Left renal cortex interstitium (tissue), 4 donors: ENCODE measurements at places on chromosomes 7 and 10. TPM values are rescaled to one million over a fixed set of nuclear protein-coding genes. Genes with fewer than 3 reads are reported as not detected.

- no peak for DNase-seq
These were observed 98.9 kb downstream of the KMT2C start for GRCh38 chr7:152336754-152337368.

- no peak for DNase-seq
These were observed 192.6 kb downstream of the CFTR start for GRCh38 chr7:117672453-117672852.

GRCh38 chr10:34049887-34050286, 715.4 kb upstream of the NRP1 start:
- no peak for DNase-seq

DNA sequence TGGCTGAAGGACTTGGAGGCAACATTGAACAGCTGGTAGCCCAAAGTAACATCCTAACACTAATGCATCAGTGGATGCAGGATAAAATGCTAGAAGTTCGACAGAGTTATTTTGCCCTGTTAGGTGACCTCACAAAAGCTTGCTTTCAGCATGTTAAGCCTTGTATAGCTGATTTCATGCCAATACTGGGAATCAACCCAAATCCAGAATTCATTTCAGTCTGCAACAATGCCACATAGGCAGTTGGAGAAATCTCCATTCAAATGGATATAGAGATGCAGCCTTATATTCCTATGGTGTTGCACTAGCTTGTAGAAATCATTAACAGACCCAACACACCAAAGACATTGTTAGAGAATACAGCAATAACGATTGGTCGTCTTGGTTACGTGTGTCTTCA, 62.9 kb downstream of the CCSER2 start:
- no peak for DNase-seq

DNA sequence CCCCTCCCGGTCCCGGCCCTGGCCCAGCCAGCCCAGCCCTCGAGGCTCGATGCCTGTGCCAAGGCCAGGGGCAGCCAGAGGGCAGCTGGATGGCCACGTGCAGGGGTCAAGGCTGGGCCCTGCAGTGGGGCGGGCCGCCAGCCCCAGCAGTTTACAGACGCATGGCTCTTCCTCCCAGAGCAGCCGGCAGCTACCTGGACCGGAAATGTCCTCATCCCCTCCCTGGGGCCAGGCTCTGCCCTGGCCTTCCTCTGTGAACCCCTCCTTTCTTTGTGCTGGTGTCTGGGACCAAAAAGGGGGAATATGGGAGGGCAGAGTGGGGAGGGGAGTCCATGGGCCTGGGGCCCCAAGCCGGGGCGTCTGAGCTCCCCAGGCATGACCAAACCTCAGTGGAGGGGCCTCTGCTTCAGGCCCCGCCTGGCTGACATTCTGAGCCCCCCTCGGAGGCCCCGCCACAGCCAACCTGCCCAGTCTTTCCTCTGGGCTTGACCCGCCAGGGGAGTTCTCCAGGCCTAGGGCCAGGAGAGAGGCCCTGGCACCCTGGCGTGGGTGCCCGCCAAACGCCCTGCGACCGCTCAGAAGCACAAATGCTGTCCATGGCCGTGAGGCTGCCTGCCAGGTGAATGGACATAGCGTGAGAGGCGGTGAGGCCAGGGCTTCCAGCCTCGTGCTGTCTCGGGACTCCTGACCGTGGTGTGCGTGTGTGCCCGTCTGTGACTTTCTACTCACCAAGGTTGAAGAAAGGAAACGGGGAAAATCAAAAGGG, 24.7 kb upstream of the AMZ1 start:
- DNase-seq = no peak

The GIMAP6 gene
- polyA plus RNA-seq = 13.1 TPM

The TMEM176A gene
- polyA plus RNA-seq = 103 TPM

The SLC35B4 gene
- polyA plus RNA-seq = 32.8 TPM

The PHYHIPL gene
- 19.3 TPM for polyA plus RNA-seq

The ZNF716 gene
- polyA plus RNA-seq = 0.08 TPM

The FFAR4 gene
- not detected for polyA plus RNA-seq
